CD4-positive, alpha-beta T cell treated with Interleukin-2 at 100 ng/mL for 4 hours (primary cell): ENCODE measurements at places on chromosomes 4 and X.

DNA sequence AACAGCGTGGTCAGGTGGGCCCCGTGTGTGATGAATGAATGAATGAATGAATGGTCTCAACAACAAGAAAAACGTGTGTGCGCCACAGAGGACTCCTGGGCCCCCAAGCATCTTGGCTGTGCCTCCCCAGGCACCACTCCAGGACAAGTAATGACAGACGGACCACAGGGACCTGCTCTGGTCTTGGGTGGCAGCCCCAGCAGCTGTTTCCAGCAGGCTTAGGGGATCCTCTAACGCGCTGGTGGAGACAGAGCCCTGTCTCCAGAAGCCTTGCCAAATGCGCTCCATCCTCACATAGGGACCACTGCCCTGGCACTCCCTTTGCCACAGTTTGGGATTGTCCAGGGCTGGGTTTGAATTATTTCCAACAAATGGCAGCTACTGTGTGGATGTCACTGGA, 39.1 kb downstream of the PSAPL1 start:
- no peak for DNase-seq

- no peak for DNase-seq
Observed at GRCh38 chr4:162938738-162939485, 227.8 kb downstream of the NAF1 start.

DNA sequence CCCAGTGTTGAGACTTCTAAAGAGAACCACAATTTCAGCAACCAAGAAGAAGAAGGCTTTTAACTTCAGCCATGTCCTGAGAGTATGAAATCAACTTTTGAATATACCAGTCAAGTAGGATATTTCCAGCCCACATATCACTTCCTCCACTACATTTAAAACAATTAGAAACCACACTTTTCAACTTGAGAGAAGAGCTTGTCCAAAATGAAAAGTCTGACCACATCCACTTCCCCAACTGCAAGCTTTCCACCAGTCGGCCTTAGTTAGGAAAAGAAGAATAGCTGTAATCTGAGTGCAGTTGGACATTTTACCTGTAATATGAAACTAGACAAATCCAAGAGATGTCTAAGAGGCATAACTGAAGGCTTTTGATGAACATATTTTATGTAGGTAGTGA, 101.9 kb upstream of the SLC7A11 start:
- no peak for DNase-seq

- no peak for DNase-seq
Observed at GRCh38 chr4:78584863-78585547, 33.4 kb downstream of the ANXA3 start.

- DNase-seq, result no peak
Observed at GRCh38 chr4:97038146-97038516, 1105.1 kb downstream of the STPG2 start.

DNA sequence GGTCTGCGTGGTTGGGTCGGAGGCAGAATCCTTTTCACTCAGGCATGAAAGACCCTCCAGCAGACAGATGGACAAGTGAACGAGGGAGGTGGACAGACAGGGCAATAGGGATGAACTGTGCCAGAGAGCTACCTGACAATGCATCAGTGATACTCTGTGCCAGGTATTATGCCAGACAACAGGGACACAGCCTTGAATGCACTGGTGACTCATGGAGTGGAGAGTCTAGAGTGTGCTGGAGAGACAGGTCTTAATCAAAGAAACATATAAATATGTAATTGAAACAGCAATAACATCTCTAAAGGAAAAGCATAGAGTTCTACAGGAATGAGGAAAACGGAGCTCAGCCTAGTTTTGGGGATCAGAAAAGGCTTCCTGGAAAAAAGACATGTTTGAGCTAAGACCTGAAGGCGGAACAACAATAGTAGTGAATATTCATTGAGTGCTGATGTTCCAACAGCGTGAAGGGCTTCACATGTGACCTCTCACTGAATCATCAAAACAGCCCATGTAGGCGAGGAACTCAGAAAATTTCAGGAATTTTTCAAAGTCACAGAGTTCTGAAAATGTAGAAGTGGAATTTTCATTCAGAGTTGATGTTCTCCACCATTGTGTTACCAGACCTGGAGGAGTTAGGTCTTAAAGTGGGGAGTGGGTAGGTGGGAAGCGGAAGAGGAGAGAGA, 20.0 kb upstream of the FGFBP2 start:
- no peak for DNase-seq

- DNase-seq, result no peak
Observed at GRCh38 chrX:49082271-49082871, 2.7 kb upstream of the WDR45 start.

- DNase-seq, result no peak
Observed at GRCh38 chr4:107468156-107468555, 251.9 kb downstream of the PAPSS1 start.

DNA sequence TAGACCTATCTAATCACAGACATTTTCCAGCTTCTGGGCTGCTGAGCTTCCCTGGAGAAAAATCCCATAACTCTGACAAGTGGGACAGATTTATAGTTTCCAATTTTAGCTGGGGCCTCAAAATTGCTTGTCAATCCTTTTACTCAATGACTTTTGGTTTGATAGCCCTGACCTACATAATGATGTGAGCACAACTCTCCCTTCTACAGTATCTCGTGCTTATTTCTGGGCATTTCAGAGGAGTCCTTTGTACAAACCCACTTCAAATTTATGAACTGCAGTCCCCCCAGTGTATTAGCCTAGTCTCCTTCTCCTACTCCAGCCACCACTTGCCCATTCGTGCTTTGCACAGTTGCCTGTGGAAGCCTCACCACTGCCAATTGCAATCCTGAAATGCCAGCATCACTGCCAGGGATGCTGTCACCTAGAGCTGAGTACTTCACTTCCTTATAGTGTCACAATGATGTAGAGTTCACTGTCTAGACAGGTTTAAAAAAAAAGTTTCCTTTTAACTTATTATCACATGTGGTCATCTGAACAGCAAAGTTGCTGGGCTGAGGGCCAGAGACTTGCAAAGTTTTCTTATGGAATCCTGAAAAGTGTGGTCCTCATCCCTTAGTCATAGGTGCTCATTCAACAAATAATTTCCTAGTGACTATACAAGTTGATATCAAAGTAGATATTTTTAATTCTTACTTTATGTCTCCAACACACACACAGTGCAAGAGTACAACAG, 21.2 kb downstream of the TRAM1L1 start:
- DNase-seq, result no peak

DNA sequence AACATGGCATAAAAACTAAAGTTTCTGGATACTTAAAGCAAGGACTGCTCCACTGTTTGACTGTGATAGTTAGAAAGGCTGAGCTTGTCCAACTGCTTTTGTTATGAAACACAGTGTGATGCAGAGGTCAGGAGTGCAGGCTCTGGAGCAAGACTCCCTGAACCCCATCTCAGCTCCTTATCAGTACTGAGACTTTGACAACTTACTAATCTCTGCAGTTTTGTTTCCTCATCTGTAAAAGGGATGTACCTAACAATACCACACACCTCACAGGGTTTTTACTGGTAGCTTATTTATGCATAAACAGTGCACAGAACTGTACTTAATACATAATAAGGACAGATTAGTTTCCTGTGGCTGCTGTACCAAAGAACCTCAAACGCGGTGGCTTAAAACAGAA, 804.3 kb downstream of the FSTL5 start:
- no peak for DNase-seq

DNA sequence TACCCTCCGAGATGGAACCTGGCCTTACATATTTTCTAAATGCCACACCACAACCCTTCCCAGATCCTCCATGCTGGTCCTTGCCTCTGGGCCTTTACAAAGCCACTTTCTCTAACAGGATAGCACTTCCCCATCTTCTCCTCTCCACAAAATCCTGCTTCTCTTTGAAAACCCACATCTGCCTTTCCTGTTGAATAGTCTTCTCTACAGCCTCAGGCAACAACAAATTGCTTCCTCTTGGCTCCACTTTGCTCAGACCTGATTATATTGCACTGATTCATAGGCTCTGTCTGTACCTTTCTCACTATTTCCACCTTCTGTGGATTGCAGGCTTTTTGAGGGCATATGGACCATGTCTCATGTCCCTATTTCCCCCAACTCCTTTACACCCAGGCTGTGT, 203.7 kb upstream of the MBNL3 start:
- DNase-seq, result no peak

- DNase-seq, result no peak
Observed at GRCh38 chrX:118560489-118560888, 64.9 kb downstream of the DOCK11 start.

DNA sequence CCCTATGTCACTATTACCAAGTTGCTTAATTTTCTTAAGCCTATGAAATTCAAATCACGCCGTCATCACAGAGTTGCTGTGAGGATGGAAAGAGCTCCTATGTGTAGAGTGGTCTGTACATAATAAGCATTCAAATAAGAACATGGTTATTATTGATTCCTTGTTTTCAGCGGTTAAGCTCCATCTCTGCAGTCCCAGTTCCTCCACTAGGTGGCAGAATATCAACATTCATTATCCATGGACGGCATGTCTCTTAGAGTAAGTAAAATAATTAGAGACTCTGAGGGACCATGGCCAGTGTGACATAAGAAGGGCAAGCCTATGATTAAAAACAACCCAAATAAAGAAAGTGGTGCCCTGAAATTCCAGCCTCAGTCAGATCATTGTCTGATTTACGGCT, 132.5 kb upstream of the NHS start:
- DNase-seq, result peak; percentile 31

GRCh38 chrX:94942603-94943002, 1268.6 kb downstream of the FAM133A start:
- DNase-seq, result no peak

DNA sequence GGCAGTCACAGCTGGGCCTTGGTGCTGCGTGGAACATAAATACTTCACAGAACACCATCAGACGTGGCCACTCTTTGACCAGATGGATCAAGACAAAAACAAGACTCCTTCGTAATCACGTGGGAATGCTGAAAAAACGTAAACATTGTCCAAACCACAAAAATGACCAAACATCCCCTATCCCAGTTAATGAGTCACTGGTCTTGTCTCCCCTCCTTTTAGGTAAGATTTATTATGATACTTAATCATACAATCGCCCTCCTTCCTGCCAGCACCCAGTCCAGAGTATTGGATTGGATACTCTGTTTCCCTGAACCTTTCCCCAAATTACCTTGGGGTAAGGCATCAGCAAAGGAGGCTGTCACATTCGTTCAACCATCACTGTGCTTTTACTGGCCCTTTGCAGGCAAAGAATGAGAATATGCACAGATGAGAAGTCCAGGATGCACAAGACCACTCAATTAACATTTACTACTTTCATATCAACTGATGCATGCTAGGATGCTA, 601 bp upstream of the TCEANC start:
- no peak for DNase-seq

DNA sequence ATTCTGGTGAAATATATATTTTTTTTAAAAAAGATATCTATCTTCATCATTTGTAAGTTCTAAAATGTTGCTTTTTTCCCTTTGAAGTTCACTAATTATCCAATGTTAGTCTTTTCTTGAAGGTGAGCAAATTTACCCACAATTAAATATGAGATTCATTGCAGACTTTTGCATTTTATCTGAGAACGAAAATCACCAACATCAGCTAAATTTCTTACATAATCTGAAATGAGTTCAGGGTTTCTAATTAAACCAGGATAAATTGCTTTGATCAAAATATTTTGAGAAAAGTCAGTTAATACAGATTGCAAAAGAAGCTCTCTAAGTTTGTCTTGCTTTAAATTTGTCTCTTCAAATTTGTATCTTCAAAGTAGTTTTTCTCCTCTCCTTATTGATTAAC, 486.4 kb upstream of the FSTL5 start:
- DNase-seq, result no peak

- no peak for DNase-seq
Observed at GRCh38 chr4:102642631-102643298, 118.0 kb downstream of the MANBA start.

GRCh38 chr4:27964095-27964494, 1103.5 kb downstream of the STIM2 start:
- no peak for DNase-seq

GRCh38 chr4:119526786-119527550, 101.6 kb downstream of the PDE5A start:
- DNase-seq, result no peak

DNA sequence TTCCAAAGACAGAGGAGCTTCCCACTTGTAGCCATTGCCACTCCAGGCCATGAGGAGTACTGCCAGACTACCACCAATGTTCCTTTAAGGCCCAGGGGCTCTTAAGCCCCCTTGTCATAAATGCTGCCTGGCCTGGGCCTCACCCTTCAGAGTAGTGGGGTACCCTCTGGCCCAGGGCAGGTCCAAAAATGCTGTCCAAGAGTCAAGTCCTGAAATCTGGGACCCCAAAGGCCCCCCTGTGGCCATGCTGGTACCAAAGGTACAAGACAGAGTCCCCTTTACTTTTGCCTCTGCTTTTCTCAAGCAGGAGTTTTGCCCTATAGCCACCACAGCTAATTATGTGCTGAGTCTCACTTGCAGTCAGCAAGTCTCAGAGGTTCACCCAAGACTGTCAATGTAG, 16.4 kb downstream of the RAB33B start:
- no peak for DNase-seq

DNA sequence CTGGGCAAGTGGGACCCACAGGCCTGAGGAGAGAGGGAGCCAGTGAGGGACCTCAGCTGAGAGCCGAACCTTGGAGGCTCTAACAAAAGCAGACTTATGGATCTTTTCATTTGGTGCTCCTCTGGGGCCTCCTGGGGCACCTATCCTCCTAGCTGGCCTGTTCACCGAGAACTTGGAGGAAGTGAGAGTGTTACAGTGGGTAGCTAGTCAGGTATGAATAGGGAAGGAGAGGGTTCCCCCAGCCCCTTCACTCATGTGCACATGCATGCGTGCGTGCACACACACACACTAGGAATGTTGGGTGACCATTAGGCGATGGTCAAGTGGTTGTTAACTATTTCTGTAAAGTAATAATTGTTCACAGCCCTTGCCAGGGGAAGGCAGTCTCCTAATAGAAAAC, 18.6 kb upstream of the TMEM185A start:
- DNase-seq, result no peak

GRCh38 chr4:3740256-3740655, 25.9 kb upstream of the ADRA2C start:
- DNase-seq, result no peak
